ENCODE measurements at places on chromosomes 5 and 9. TPM values are rescaled to one million over a fixed set of nuclear protein-coding genes. Genes with fewer than 3 reads are reported as not detected.

GRCh38 chr5:81950996-81951395 is 20.8 kb upstream of the ATG10 start:
- H3K27me3 ChIP-seq, result no peaks in the 10 kb centered on the region
- H3K27ac ChIP-seq, result no peak overlapping the region
- no peaks in the 10 kb centered on the region for H3K4me1 ChIP-seq
- DNase-seq, result no peak

GRCh38 chr5:125180231-125180829 is 433.9 kb upstream of the ZNF608 start:
- DNase-seq, result no peak
- no peaks in the 10 kb centered on the region for H3K27me3 ChIP-seq
- H3K4me3 ChIP-seq, result no peak overlapping the region
- no peaks in the 10 kb centered on the region for H3K4me1 ChIP-seq
- H3K36me3 ChIP-seq, result no peaks in the 10 kb centered on the region

DNA sequence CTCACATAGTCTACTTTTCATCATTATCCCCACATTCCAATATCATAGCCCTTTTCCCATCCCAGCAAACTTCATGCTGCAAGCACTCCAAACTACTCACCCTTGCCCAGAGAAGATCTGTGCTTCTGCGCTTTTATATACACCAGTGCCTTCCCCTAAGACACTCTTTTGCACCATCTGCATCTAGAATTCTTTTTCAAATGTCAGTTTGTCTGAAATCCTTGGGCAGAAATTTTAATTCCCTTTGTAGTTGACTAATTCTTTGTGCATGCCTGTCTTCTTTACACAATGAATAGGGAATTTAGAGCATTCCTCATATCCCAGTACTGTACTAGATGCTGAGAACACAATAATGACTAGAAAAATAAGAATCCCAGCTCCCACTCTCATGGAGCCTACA is 298.9 kb downstream of the KCNN2 start:
- no peaks in the 10 kb centered on the region for H3K4me1 ChIP-seq
- no peak overlapping the region for H3K4me3 ChIP-seq
- no peak for DNase-seq
- no peaks in the 10 kb centered on the region for H3K36me3 ChIP-seq
- no peaks in the 10 kb centered on the region for H3K27me3 ChIP-seq
- H3K27ac ChIP-seq, result no peak overlapping the region

GRCh38 chr9:126791406-126792230 is 13.2 kb upstream of the ZBTB43 start:
- H3K4me1 ChIP-seq, result no peaks in the 10 kb centered on the region
- no peak for DNase-seq
- no peak overlapping the region for H3K27ac ChIP-seq
- peaks cover 10% of the 10 kb centered on the region for H3K27me3 ChIP-seq

GRCh38 chr5:117456866-117457470 is 882.3 kb upstream of the SEMA6A start:
- H3K4me3 ChIP-seq, result no peak overlapping the region
- H3K4me1 ChIP-seq, result no peaks in the 10 kb centered on the region
- H3K27me3 ChIP-seq, result no peaks in the 10 kb centered on the region
- no peak overlapping the region for H3K27ac ChIP-seq
- no peak for DNase-seq

The PPP3R2 gene
- total RNA-seq, result not detected
